Aorta (tissue), 5 donors: ENCODE measurements at places on chromosomes 3 and 15. TPM values are rescaled to one million over a fixed set of nuclear protein-coding genes. Genes with fewer than 3 reads are reported as not detected.
A peak's percentile ranks its signal among the peaks of the same experiment; 100 is the strongest.

- no peak for DNase-seq
Measured at GRCh38 chr3:177162742-177163141, 34.5 kb downstream of the TBL1XR1 start.

CGNL1 gene
- total RNA-seq, result 46.3 TPM

- DNase-seq, result no peak
Measured at GRCh38 chr15:55528812-55529211, 20.8 kb upstream of the DNAAF4 start.

GRCh38 chr3:54987719-54988118, 59.9 kb upstream of the LRTM1 start:
- DNase-seq, result no peak

ITGA11 gene
- 154 TPM for total RNA-seq

SH3BP5 gene
- total RNA-seq, result 79.9 TPM

DNA sequence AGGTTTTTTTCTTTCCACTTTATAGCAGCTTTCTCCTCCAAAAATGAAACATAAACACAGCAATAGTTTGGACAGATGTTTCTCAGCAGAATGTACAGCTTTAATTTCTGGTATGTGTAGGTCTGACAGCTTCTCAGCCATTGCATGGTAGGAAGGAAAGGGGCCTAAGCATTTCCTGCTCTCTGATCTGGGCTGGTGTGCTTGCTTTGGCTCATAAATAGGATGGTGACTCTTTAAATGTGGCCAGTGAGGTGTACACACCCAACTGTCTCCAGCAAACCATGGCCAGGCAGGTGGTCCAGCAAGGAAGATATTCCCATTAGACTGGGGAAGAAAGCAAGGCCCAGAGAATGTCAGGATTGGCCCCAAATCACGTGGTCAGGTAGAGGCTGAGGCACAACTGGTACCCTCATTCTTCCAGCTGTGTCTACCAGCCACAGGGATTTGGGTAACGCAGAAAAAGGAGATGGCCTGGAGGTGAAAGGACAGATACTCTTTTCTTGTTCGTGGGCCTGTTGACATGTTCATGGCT, 52.1 kb downstream of the ITGA11 start:
- DNase-seq, result no peak

GRCh38 chr15:69735121-69735520, 282.5 kb downstream of the RPLP1 start:
- DNase-seq, result no peak

GRCh38 chr3:127431066-127431465, 143.2 kb upstream of the PRR20G start:
- no peak for DNase-seq

DNA sequence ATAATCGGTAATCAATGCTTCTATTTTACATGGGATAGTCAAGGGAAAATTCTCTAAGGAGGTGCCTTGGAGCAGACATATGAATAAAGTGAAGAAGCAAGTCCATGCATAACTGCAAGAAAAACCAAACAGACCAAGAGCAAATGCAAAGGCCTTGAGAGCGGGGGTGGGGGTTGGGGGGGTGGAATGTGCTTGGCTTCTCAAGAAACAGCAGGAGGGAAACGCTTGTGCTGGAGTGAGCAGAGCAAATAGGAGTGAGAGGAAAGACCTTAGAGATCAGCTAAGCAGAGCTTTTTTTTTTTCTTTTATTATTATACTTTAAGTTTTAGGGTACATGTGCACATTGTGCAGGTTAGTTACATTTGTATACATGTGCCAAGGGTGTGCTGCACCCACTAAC, 260.8 kb downstream of the ARPP21 start:
- no peak for DNase-seq

GRCh38 chr15:47750030-47750739, 32.9 kb downstream of the SEMA6D start:
- no peak for DNase-seq

LRRC58 gene
- 19.2 TPM for total RNA-seq

- DNase-seq, result no peak
Measured at GRCh38 chr15:83284559-83285283, at the start of gene BNC1. TSS of gene BNC1 (minus strand) at chr15:83284664. CDS start at chr15:83284628, 36 bp downstream.

DNA sequence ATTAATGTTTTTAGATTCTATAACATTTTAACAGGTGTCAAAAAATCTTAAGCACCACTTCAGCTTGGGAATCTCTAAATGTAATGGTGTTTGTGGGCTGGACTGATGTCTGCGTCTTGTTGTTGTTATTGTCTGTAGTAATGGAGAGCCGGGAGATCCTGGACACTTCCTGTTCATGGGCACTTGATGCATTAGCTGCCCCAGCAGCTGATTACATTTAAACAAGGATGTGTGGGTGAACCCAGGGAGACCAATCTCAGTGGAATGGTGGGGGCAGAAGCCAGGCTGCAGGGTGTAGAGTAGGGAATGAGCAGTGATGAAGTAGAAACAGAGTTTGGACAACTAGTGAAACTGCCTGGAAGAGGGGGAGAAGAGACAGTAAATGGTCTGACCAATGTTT, 7.8 kb downstream of the CCR5AS start:
- no peak for DNase-seq

GRCh38 chr15:57320631-57321220, 55.6 kb upstream of the CGNL1 start:
- DNase-seq, result peak; percentile 85

DNA sequence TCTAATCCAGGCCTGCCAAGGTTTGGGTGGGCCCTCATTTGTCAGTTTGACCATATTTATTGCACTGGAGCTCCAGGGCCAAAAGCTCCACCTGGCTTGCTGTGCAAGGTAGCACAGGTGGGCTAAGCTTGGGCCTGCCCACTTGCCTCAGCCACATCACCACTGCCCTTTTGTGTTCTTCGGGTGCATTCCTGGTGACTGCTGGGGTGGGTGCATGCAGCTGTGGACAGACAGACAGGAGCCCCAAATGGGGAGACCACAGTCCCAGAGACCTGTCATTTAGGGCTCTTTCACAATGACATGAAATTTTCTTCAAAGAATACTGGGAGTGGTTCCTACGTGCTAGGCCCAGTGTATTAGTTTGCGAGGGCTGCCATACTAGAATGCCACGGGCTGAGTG, 2.7 kb downstream of the MESP2 start:
- DNase-seq, result no peak
